ENCODE measurements at places on chromosomes 4 and X.

DNA sequence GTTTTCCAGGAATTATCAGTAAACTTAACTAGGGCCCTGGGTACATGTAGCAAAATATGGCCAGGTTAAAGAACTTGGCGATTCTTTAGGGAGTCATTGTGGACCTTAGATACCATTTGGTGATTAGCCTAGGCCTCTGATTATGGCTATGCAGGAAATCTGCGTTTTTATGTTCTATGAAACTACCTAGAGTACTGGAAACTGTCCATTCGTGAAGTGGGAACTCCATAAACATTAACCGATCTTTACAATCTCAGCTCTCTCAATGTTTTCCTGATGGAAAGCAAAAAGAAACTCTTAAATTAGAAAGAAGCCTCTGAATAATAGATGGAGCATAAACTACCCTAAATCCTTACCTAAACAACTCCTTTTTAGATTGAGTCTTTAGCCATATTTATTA, 121.9 kb downstream of the SH3RF1 start:
- H3K27me3 ChIP-seq: no peaks in the 10 kb centered on the region
- peaks cover 4% of the 10 kb centered on the region for H3K4me1 ChIP-seq
- peaks cover 4% of the 10 kb centered on the region for H3K36me3 ChIP-seq
- no peak for DNase-seq

- no peak overlapping the region for H3K4me3 ChIP-seq
- no peak for DNase-seq
- H3K27ac ChIP-seq: no peak overlapping the region
Measured at GRCh38 chr4:129335276-129335675, 239.3 kb downstream of the C4orf33 start.

- peaks cover 8% of the 10 kb centered on the region for H3K27me3 ChIP-seq
- H3K27ac ChIP-seq: no peak overlapping the region
- H3K4me1 ChIP-seq: no peaks in the 10 kb centered on the region
Measured at GRCh38 chr4:119116021-119116420, 19.6 kb upstream of the MYOZ2 start.

GRCh38 chr4:185810746-185811508, 1.1 kb downstream of the SORBS2 start:
- H3K36me3 ChIP-seq: no peaks in the 10 kb centered on the region
- peaks cover 9% of the 10 kb centered on the region for H3K27me3 ChIP-seq
- no peak for DNase-seq
- H3K4me3 ChIP-seq: peak overlapping the region; percentile 77

DNA sequence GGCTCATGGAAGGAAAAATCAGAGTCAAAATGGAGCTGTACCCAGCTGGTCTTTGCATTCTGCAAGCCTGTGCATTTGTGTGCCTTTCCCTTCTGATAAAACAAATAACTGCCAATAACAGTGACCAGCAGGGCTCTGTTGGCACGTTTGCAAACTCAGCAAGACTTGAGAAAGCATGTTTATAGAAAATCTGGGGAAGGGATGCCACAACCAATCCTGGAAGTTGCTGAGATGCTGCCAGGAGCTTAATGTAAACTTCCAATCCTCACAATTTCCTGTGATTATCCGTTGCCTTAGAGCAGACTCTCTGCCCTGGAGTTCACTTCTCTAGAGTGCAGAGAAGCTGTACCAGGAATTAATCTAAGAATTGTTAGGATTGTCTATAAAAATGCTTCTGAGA, 6.9 kb upstream of the ANXA3 start:
- H3K4me1 ChIP-seq: peaks cover 10% of the 10 kb centered on the region
- no peak for DNase-seq
- H3K4me3 ChIP-seq: no peak overlapping the region
- peaks cover 4% of the 10 kb centered on the region for H3K27me3 ChIP-seq
- no peak overlapping the region for H3K27ac ChIP-seq

DNA sequence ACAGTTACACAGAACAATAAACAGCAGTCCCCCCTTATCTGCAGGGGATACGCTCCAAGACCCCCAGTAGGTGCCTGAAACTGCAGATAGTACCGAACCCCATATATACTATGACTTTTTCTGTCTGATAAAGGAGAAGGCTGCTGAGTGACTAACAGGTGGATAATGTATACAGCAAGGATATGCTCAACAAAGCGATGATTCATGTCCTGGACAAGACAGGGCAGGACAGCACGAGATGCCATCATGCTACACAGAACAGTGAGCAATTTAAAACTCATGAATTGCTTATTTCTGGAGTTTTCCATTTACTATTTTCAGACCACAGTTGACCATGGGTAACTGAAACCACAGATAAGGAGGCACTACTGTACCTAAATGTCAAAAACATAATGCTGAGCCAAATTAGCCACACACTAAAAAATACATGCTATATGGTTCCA, 76.1 kb downstream of the MANBA start:
- no peaks in the 10 kb centered on the region for H3K27me3 ChIP-seq
- no peak overlapping the region for H3K4me3 ChIP-seq
- H3K4me1 ChIP-seq: no peaks in the 10 kb centered on the region
- DNase-seq: no peak
- no peak overlapping the region for H3K27ac ChIP-seq

GRCh38 chr4:172898715-172899114, 269.9 kb upstream of the GALNT7 start:
- no peaks in the 10 kb centered on the region for H3K36me3 ChIP-seq
- H3K4me1 ChIP-seq: no peaks in the 10 kb centered on the region
- no peak for DNase-seq
- no peak overlapping the region for H3K27ac ChIP-seq

DNA sequence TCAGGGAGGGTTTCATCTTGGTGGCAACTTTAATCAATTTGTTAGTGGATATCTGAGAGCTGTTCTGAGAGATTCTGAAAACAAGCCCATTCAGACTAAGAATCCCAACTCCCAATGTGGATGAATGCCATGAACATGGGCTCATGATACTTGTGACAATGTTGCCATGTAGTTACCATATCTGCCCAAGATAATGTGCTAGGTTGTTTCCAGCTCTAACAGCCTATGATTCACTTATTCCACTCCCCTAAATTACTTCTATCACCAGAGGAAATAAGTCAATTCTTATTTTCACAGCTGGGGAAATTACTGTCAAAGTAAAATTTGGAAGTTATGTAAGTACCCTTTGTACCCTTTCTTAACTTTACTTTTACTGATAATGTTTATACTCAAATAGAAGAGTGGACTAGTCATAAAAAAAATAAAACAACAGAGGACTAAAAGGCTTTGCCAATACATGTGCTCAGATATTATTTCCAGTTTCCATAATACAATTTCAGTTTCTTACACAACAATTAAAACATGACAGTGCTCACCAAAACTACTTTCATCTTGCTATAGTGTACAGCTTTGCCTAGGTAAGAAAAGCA, 1101.7 kb upstream of the INTU start:
- DNase-seq: no peak
- H3K27ac ChIP-seq: no peak overlapping the region
- H3K4me3 ChIP-seq: no peak overlapping the region
- no peaks in the 10 kb centered on the region for H3K4me1 ChIP-seq
- H3K36me3 ChIP-seq: no peaks in the 10 kb centered on the region
- no peaks in the 10 kb centered on the region for H3K27me3 ChIP-seq

Data from memory B cell (primary cell).